ENCODE measurements at places on chromosomes 16 and 17.

- no peak for DNase-seq
Observed at GRCh38 chr17:72457712-72458111, 336.9 kb downstream of the SOX9 start.

GRCh38 chr16:86628614-86629013 is 50.3 kb downstream of the FOXL1 start:
- DNase-seq, result no peak

- no peak for DNase-seq
Observed at GRCh38 chr17:5506307-5506706, 19.9 kb downstream of the MIS12 start.

GRCh38 chr17:70872103-70872502 is 702.8 kb downstream of the KCNJ2 start:
- no peak for DNase-seq

DNA sequence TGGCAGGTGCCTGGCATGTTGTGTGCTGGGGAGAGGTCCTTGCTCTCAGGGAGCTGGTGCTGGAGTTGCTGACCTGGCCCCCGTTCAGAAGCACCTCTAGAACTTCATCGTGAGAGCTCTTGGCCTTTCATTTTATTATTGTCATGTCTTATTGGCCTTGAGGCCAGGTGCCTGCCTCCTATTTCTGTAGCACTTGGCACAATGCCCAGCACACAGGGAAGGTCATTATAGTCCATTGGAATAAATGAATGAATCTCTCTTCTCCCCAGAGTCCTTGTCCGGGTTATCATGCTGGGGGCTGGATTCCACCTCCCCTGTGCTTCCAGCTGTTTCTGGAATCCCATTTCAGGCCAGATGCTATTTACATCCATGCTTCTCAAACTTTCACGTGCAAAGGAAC is 169.2 kb downstream of the HAPSTR1 start:
- peak; percentile 27 for DNase-seq

- DNase-seq, result no peak
Observed at GRCh38 chr17:1861391-1862010, 31.7 kb downstream of the RPA1 start.

DNA sequence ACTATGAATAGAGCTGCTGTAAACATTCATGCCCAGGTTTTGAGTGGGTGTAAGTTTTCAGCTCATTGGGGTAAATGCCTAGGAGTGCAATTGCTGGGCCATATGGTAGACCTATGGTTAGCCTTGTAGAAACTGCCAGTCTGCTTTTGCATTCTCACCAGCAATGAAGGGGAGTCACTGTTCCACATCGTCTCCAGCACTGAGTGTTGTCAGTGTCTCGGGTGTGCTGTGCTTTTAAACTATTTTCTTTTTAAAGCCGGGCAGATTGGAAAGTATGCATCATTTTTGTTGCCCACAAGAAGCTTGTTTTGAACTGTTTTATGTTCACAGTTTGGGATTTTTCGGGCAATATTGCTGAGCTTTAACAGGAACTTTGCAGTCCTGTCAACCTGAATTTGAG is 7.9 kb downstream of the RMI2 start:
- DNase-seq, result no peak

GRCh38 chr17:63113167-63113566 is 147.1 kb downstream of the TANC2 start:
- no peak for DNase-seq

- DNase-seq, result no peak
Observed at GRCh38 chr17:38466346-38467315, 38.4 kb downstream of the ARHGAP23 start.

DNA sequence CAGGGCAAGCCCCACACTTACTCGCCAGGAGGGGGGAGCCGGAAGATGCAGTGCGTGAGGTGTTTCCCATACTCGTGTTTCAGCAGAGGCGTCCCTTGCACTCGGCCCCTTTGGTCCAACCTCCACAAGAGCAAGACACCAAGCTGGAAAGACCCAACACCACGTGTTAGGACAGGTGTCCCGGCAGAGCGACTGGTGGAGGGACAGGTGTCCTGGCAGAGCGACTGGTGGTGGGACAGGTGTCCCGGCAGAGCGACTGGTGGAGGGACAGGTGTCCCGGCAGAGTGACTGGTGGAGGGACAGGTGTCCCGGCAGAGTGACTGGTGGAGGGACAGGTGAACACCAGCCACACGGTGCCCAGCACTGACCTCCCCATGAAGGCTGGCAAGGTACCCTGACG is 19.4 kb downstream of the IFT140 start:
- DNase-seq, result no peak

DNA sequence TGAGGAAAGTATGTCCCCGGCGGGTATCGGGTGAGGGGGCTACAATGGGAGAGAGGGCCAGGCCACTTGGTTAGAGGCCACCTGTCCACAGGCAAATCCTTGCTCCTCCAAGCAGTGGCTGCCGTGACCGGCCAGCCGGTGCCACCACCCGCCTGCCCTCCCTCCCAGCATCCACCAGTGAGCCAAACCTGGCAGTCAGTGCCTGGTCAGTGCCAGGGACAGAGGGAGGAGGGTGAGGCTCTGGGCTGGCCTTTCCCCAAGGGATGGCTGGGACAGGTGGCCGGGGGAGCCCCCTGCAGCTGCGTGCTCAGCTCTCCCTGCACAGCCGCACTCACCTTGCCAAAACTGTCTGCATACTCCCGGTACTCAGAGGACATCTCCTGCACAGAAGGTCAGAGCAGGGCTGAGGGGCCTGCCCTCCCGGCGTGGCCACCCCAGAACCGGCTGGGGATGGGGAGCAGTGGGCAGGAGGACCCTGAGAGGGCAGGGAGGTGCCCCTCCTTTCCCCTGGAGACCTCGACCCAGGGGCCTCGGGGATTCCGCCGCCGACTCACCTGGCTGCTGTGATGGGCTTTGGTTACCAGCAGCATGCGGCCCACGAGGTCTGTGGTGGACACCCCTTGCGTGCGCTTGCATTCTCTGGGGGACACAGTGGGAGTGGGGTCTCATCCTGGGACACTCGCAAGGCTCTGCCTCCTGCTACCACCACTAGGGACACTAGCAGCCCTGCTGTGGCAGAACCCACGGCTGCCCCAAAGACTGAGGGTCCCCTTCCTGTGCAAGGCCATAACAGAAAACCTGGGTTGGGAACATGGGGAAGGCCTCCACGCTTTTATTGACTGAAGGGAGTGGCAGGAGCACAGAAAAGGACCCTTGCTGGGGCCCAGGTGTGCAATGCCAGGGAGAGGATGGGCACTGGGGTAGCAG is 3.7 kb downstream of the PCYT2 start:
- no peak for DNase-seq

- DNase-seq, result no peak
Observed at GRCh38 chr17:28737770-28738679, 5.8 kb upstream of the TRAF4 start.

DNA sequence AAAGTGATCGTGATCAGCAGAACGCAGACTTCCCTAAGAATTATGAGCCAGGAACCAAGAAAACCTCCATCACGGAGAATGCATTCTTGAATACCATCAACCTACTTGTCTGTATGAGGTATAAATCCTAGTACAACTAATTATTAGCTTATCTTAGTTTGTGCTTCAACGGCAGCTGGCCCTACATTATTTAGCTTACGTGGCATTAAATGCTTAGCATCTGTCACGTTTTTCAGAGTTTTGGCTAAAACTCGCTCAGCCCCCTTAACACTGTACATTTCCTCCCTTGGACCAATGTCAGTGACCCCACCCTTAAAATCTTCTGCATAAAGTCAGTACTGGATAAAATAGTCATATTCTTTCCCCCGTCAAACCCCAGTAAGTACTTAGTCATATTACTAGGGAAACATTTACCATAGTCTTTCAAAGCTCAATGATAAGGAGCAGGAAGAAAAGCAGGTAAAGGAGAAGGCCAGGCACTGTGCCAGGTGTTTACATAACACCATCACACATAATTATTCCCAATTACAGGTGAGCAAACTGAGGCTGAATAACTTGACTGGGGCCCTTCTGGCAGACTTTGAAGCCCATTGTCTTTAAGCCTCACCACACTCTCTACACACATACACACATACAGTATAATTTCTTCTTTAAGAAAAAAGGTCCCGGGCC is 16.6 kb upstream of the TXNDC11 start:
- no peak for DNase-seq

DNA sequence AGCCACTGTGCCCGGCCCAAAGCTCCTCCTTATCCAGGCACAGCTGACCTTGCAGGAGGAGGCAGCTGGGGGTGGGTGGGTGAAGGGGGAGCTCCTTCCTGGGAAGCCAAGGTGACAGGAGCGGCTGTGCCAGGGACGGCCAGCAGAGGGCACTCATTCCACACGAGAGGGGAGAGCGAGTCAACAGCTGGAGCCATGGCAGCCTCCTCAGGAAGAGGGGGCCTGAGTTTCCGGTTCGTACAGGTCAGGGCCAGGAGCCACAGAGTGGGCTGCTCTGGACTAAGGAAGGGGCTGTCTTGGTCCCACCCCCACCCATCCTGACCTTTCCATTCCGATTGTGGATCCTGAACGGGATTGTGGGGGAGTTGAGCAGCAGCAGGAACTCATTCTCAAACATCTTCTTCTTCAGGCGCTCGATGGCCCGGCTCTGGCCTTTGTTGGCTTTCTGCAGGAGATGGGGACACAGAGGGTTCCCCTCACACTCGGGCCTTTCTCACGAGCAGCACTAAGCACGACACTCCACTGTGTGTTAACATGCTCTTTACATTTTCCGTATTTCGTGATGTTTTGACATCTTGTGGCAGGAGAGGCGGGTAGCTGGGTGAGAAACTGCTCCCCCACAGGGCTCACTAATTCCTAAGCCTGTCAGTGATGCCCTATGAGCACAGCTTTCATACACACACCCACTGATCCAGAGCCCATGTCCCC is 61.6 kb downstream of the TIMM22 start:
- DNase-seq, result no peak

- DNase-seq, result no peak
Observed at GRCh38 chr16:88549671-88550245, 20.4 kb upstream of the ZC3H18 start.

GRCh38 chr16:62717026-62717425 is 680.8 kb upstream of the CDH8 start:
- no peak for DNase-seq

DNA sequence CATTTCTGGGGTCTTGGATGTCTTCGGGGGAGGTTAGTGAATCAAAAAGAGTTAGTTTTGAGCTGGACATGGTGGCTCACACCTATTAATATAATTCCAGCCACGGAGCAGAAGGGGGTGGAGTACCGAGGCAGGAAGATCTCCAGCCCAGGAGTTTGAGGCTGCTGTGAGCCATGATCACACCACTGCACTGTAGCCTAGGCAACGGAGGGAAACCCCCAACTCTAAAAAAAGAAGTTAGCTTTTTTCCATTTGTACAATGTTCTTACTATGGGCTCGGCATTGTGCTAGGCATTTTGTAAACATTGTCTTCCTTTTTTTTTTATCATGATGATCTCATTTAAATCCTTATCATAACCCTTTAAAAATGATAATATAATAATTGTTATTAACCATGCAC is 8.3 kb upstream of the SNF8 start:
- no peak for DNase-seq

GRCh38 chr16:82808036-82808435 is 181.3 kb downstream of the CDH13 start:
- no peak for DNase-seq

DNA sequence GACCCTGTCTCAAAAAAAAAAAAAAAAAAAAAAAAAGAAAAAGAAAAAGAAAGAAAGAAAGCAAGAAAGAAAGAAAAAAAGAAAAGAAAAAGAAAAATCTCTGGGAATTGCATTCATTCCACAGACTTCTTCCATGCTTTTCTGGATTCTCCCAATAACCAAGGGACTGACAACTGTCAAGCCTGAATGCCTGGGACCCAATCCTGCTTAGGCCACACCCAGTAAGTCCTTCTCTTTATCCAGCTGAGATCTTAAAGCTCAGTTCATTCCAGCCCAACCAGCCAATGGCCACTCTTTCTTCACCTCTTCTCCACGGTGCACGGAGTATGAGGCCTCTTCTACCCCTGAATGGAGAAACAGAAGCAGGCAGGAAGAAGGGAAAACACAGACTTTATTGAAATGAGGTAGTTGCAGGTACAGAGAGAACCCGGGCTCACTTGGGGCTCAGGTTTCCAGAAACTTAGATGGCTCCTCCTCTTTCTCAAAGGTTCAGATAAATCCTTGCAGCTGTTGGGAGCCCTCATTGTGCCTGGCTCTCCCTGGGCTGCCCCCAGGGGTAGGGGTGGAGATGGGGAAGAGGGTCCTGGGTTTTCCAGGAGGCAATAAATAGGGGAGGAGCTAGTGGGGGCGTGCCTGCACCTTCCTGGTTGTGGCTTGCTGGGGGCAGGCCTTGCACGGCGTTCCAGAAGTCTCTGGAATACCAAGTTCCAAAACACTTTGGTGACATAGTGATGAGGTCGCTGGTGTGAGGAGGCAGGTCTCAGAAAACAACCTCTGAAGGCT is 2.5 kb downstream of the HOXB1 start:
- DNase-seq, result no peak

GRCh38 chr16:79062336-79062735 is 538.2 kb downstream of the MAF start:
- no peak for DNase-seq

DNA sequence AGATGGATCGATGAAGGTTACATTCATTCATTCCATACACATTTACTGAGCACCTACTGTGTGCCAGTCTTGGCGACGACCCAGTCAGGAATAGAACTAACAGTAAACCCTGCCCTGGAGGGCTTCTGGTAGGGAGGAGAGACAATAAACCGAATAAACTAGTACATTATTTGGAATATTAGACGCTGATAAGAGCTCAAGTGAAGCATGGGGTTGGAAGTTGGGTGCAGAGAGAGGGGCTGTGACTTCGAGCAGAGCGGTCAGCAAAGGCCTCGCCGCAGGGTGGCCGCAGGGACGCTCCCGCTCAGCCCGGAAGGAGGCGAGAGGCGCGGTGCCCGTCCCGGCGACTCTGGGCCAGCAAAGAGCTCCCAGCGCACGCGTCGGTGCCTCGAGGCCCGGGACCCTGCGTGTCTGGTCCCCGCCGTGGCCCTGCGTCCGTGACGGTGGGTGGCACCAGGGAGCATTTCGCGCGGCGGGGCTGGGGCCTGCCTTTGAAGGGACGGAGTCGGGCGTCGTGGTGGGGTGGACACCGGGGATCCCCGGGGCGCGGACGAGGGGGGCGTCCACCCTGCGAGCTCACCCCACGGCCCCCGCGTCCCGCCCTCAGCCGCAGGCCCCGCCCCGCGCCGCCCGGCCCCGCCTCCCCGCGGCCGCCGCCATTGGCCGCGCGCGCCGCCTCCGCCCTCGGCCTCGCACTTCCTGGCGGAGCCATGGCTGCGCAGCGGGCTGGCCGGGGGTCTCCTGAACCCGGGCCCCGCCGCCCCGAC is at the start of gene KLHL36:
Gene KLHL36, plus strand, starts transcription at position 684 of the 767 bp plus-strand sequence. CDS start 2,357 bp downstream, outside the sequence.
- peak; percentile 55 for DNase-seq

Data from NCI-H345 (cell line).